MCF 10A (cell line): ENCODE measurements at places on chromosomes 7 and 10.

DNA sequence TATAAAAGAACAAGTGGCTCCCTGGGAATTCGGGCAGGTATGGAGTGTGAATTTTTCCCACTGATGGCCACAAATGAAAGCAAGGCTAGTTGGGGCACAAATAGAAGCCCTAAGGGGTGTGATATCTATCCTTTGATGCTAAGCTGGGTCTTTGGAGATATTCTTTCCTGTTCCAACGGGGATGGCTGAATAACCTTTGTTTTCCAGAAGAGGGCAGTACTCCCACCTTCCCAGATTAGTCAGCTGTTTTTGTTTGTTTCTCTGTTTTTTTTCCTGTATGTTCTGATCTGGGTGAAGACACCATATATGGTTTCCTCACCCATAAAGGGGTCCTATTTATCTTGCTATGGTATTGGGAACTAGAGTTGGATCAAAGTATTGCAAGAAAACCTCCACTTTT, 947.7 kb upstream of the SORCS1 start:
- peak; percentile 26 for DNase-seq
- no peaks in the 10 kb centered on the region for H3K4me1 ChIP-seq
- no peak overlapping the region for H3K4me3 ChIP-seq
- no peaks in the 10 kb centered on the region for H3K27me3 ChIP-seq
- H3K36me3 ChIP-seq = no peaks in the 10 kb centered on the region

DNA sequence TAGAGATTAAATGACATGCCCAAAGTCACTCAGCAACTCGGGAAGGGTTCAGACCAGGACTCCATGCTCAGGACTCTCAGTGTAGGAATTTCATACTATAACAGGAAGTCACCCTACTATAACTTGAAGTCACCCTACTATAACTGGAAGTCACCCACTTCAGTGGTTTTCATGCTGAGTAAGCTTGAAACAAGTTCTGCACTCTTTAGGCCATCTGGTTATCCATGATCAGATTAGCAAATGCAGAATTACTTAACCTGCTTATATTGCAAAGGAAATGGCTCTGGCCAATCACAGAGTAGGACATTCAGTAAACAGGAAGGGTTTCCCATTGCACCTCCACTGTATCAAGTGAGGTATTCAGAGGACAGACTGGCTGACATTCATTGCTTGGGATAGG, 1240.4 kb downstream of the GATA3 start:
- H3K4me3 ChIP-seq = no peak overlapping the region
- no peaks in the 10 kb centered on the region for H3K27me3 ChIP-seq
- H3K27ac ChIP-seq = no peak overlapping the region
- no peaks in the 10 kb centered on the region for H3K36me3 ChIP-seq
- no peak for DNase-seq
- H3K4me1 ChIP-seq = no peaks in the 10 kb centered on the region

GRCh38 chr7:26657206-26657641, 207.2 kb downstream of the SKAP2 start:
- no peak overlapping the region for H3K27ac ChIP-seq
- H3K4me3 ChIP-seq = no peak overlapping the region
- DNase-seq = no peak
- no peaks in the 10 kb centered on the region for H3K36me3 ChIP-seq

DNA sequence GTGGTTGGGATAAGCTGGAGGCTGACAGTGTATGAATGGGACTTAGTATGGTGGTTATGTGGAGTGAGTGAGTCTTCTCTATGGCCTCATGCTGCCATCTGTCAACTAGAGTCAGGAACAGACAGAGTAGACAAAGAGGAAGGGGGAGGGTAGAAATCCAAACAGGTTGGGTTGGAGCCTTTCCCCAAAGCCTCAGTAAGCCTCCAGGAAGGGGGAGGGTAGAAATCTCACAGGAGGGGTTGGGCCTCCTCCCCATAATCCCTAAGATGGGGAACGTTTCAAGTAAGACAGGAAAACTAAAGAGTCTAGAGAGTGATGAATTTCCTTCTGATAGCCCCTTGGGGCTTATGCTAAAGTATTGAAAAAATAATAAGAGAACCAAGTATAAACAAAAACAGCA, 2.0 kb upstream of the AKR1B15 start:
- H3K36me3 ChIP-seq = no peaks in the 10 kb centered on the region
- DNase-seq = peak; percentile 40
- peak overlapping the region; percentile 68 for H3K4me3 ChIP-seq
- H3K27ac ChIP-seq = no peak overlapping the region
- H3K4me1 ChIP-seq = peaks cover 26% of the 10 kb centered on the region

- H3K27ac ChIP-seq = no peak overlapping the region
- DNase-seq = no peak
- no peak overlapping the region for H3K4me3 ChIP-seq
- no peaks in the 10 kb centered on the region for H3K27me3 ChIP-seq
- H3K4me1 ChIP-seq = no peaks in the 10 kb centered on the region
Measured at GRCh38 chr10:124308811-124309210, 109.9 kb downstream of the OAT start.

DNA sequence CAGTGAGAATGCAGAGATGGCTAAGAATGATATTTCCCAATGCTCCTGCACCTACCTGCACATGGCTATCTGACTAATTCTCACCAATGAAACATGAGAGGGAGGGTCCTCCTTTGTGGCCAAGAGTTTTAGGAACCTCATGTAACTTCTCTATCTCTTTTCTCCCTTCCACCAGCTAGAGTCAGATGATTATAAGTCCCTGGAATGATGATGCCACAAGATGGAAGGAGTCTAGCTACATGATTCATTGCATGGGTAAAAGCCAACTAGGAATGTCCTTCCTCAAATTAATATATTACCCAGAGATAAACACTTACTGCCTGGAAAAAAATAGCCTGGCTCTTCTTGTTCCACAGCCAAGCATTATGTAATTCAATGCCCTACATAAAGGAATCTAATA, 55.1 kb upstream of the AASS start:
- H3K36me3 ChIP-seq = no peaks in the 10 kb centered on the region
- H3K27ac ChIP-seq = no peak overlapping the region
- no peak overlapping the region for H3K4me3 ChIP-seq
- H3K4me1 ChIP-seq = no peaks in the 10 kb centered on the region
- DNase-seq = peak; percentile 38
- peaks cover 13% of the 10 kb centered on the region for H3K27me3 ChIP-seq

GRCh38 chr10:80154978-80155695, 22.6 kb downstream of the PLAC9 start:
- H3K27me3 ChIP-seq = no peaks in the 10 kb centered on the region
- DNase-seq = peak; percentile 75
- H3K4me1 ChIP-seq = peaks cover 42% of the 10 kb centered on the region
- peaks cover 74% of the 10 kb centered on the region for H3K36me3 ChIP-seq

DNA sequence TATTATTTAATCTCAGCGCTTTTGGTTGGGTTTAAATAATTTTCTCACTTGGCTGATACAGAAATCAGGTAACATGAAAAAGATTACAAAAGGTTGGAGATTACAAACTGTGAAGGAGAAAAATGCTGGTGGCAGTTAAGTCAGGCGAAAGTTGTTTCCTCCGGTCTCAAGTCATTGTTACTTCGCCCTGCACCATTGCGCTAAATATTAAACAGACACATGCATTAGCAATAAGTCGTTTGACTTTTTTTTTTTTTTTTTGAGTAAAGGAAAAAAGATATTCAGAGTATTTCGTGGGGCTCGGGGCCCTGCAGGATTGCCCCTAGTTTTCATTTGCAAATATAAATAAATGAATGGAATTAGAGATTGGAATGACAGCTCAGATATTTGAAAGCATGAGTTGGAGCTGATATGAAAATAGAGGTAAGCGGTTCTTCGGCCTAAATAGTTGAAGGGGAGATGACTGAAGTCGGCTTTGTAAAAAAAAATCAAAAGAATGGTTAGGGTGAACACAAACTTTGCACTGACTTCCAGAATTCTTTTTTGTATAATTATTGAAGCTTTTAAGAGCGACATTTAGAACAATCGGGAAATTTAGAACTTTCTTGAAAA, 914 bp downstream of the SDHAF3 start:
- no peaks in the 10 kb centered on the region for H3K27me3 ChIP-seq
- H3K4me1 ChIP-seq = peaks cover 23% of the 10 kb centered on the region
- peak overlapping the region; percentile 68 for H3K27ac ChIP-seq
- peak overlapping the region; percentile 94 for H3K4me3 ChIP-seq
- DNase-seq = peak; percentile 9

- peak; percentile 6 for DNase-seq
- H3K27me3 ChIP-seq = no peaks in the 10 kb centered on the region
- H3K4me1 ChIP-seq = no peaks in the 10 kb centered on the region
- peaks cover 60% of the 10 kb centered on the region for H3K36me3 ChIP-seq
- H3K4me3 ChIP-seq = no peak overlapping the region
Measured at GRCh38 chr10:12181065-12181775, 14.5 kb downstream of the NUDT5 start.

DNA sequence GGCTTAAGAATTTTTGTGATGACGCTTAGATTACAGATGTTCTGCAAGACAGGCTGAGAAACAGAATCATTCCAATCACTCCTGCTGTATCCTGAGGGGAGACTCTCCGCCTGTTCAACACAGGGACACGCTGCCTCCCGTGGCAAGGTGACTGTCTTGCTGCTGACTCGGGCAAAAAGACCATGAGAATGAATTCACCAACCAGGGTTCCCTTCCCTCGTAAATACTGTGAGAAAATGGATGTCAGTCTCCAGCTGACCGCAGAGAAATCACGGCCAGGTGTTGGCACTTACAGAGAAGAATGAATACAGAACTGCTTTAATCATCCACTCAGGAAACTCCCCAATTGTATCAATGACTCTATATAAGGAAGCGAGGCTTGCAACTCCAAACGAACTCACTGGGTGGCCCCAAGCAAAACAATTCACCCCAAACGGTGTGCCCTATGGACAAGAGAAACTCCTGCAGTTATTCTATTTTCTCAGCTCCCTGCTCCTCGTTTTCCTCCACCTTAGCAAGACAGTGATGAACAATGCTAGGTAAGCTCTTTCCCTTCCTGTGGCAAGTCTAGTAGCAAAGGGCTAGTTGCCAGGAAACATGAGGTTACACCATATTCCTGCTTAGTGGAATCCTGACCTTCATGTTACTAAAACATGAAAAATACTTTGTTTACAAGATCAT, 22.8 kb downstream of the GNA12 start:
- peak; percentile 85 for DNase-seq
- H3K27ac ChIP-seq = peak overlapping the region; percentile 96
- H3K4me3 ChIP-seq = peak overlapping the region; percentile 36
- no peaks in the 10 kb centered on the region for H3K27me3 ChIP-seq
- peaks cover 41% of the 10 kb centered on the region for H3K4me1 ChIP-seq

- H3K27ac ChIP-seq = no peak overlapping the region
- H3K36me3 ChIP-seq = no peaks in the 10 kb centered on the region
- H3K4me1 ChIP-seq = peaks cover 7% of the 10 kb centered on the region
- no peaks in the 10 kb centered on the region for H3K27me3 ChIP-seq
Measured at GRCh38 chr7:133529861-133530260, 277.0 kb downstream of the EXOC4 start.

GRCh38 chr7:124655990-124656389, 109.6 kb downstream of the GPR37 start:
- H3K4me1 ChIP-seq = no peaks in the 10 kb centered on the region
- no peaks in the 10 kb centered on the region for H3K27me3 ChIP-seq
- no peak overlapping the region for H3K4me3 ChIP-seq

DNA sequence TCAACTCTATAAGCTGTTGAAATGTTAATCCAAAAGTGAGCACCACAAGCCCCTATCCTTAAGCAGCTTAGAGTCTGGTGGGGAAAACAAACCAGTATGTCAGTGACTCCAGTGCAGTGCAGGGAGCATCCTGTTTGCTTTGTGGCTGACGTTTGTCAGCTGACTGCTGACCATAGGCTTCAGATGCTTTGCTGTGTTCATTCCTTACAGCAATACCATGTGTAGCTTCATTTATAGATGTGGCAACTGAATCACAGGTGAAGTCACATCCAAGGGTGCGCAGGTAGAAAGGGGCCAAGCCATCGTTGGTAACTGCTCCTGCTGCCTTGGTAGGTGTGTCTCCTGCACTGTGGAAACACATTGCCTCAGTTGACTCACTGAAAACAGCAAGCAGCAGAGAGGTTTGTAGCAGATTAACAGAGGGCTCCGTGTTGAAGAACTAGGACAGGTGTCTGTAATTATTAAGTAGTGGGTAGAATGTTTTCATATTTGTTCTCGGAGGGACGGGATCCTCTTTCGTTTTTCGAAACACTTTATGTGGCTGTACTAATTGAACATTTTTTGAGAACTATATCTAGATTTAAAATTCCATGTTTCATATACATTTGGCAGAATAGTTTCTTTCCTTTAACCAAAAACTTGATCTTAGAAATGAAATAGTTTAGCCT, 2.0 kb downstream of the INSIG1 start:
- DNase-seq = no peak
- H3K36me3 ChIP-seq = peaks cover 51% of the 10 kb centered on the region
- peak overlapping the region; percentile 52 for H3K27ac ChIP-seq
- peaks cover 22% of the 10 kb centered on the region for H3K4me1 ChIP-seq

GRCh38 chr10:67834375-67834774, 3.6 kb downstream of the DNAJC12 start:
- no peak overlapping the region for H3K4me3 ChIP-seq
- H3K27ac ChIP-seq = no peak overlapping the region
- H3K4me1 ChIP-seq = peaks cover 6% of the 10 kb centered on the region
- no peaks in the 10 kb centered on the region for H3K27me3 ChIP-seq
- no peak for DNase-seq

DNA sequence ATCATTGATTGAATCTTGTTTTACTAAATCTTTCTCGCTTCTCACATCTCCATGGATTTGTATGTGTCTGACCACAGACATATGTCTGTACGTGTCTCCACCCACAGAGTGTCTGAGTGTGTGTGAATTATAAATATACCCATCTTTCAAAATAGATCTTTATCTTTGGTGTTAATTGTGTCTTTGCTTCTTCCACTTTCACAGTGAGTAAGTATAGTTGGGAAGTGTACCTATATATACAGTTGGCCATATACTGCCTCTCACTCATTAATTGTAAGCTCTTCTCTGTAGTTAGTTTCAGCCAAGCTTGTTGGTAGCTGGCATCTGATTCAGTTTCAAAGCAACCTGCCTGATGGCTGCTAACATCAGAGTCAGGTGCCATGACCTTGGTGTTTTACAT, 18.4 kb downstream of the EEPD1 start:
- no peaks in the 10 kb centered on the region for H3K36me3 ChIP-seq
- no peak for DNase-seq
- H3K4me3 ChIP-seq = no peak overlapping the region
- no peaks in the 10 kb centered on the region for H3K4me1 ChIP-seq

DNA sequence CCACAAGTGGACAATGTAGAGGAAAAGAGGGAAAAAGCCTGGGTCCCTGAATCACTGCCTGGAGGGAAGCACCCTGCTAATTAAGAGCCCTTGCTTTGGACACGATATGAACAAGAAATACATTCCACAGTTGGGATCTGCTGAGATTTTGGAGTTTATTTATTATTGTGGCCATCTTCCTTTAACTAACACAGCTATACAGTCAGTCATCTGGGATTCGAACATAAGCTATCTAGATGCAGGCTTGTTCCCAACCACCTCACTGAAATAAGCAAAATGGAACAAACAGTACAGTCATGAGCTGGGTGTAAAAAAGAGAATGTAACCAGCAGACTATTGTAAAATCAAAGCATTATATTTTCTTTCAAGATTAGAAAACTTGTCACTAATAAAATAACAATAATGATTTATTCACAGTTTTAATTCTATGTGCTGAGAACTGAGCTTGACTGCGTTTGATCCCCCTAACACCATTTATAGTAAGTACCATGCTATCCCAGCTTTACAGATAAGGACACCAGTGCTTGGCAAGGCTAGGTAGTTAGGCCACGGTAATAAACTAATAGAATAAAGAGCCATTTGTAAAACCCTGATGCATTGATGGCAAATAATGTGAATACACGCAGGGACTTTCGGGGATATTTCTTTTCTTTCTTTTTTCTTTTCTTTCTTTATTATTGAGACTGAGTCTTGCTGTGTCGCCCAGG, 223.8 kb upstream of the KLF6 start:
- H3K4me3 ChIP-seq = no peak overlapping the region
- peak overlapping the region; percentile 59 for H3K27ac ChIP-seq
- DNase-seq = no peak
- H3K27me3 ChIP-seq = no peaks in the 10 kb centered on the region
